ENCODE measurements at places on chromosomes 7 and 10.

DNA sequence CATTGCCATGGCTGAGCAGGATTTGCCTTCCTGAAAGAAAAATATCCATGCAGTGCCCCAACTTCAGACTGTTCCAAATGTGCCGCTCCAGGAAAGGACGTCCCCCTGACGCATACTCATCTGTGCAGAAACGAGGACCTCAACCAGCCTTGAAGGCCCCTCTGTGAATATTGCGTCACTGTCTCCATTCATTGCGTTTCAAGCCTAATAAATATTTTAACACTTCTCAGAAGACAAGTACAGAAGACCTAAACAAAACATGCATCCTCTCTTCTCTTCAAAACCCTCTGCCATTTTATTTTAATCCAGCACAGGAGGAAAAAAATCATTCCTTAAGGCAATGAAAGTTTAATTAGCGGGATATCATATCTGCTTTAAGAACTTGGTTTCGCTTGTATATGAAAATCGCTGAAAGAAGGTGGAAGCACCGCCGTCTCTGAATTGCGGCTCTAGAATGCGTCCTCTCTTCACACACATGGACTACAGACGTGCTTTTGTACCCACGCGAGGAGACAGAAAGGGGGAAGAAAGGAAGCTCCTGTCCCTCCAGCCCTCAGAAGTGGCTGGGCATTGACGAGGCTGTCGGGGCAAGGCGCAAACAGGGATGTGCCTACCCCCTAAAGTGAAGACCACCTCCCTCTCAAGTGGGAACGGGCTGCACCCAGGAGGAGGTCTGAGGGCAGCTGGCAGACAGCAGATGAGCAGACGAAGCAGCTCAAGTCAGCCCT is 36.8 kb downstream of the RGS10 start:
- DNase-seq: no peak

DNA sequence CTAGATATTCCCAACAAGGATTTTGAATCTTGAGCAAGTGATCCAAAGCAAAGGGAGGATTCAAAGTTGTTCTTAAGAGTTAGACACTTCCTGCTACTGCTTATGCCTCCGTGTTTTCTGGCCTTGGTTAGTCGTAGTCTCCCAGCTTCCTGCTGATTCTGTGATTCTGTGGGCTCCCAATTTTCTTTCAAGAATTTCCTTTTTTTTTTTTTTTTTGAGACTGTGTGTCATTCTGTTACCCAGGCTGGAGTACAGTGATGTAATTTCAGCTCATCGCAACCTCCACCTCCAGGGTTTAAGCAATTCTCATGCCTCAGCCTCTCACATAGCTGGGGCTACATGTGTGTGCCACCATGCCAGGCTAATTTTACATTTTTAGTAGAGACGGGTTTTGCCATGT is 4.4 kb upstream of the ITGB8 start:
- no peak for DNase-seq

DNA sequence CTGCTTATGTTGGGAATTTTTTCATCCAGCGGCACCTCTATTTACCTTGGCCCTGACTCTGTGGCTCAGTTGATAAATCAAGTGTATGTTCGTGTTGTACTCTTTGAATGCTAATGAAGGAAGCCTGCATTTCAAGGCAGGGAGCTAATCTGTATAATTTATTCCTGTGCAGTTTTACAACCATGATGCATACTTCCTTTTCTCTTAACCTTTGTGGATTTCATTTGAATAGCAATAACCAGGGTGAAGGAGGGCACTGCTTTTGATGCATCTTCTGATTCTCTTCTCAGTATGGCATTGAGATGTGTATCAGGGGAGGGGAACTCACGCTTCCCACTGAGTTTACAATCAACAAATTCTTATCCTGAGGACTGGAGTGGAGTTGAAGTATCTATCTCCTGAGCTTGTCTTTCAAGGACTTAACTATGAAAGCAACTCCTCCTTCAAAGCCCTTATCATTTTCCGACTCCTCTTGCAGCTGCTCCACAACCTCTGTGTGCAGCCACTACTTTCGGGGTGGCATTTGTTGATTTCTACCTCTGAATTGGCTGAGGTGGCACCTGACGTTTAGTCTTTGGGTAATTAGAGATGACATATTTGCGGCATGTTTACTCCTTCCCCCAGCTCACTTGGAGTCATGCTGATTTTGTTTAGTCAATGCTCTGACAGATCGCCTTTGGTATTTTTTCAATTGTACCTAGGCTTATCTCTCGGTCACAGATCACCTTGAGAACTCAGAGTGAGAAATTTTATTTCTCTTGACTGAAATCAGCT is 275.2 kb downstream of the PHTF2 start:
- DNase-seq: peak; percentile 92

GRCh38 chr10:60137292-60137992 is 231.1 kb upstream of the CCDC6 start:
- DNase-seq: no peak

GRCh38 chr10:48606530-48607355 is 1.9 kb upstream of the ARHGAP22 start:
- DNase-seq: no peak
